ENCODE measurements at places on chromosomes 16 and 17.

GRCh38 chr17:17387017-17387497, 83.9 kb downstream of the NT5M start:
- DNase-seq, result no peak

GRCh38 chr16:73069581-73070262, 21.8 kb upstream of the ZFHX3 start:
- DNase-seq, result no peak

DNA sequence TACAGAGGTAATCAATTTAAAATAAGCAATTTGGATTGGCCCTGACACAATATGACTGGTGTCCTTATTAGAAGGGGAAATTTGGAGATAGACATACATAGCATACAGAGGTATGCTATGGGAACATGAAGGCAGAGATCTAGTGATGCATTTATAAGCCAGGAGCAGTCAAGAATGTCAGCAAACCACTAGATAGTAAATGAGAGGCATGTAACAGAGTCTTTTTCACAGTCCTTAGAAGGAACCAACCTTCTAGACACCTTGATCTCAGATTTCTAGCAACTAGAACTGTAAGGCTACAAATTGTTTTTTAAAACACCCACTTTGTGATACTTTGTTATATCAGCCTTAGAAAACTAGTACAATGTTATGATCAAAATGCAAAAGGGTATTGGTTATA, 54.3 kb upstream of the CA10 start:
- DNase-seq, result no peak

- no peak for DNase-seq
Observed at GRCh38 chr17:44065668-44066203, 735 bp downstream of the LSM12 start.

- peak; percentile 71 for DNase-seq
Observed at GRCh38 chr17:68248199-68248825, 469 bp downstream of the AMZ2 start.
